Forelimb muscle (tissue), 1 donor: ENCODE measurements at places on chromosomes 13 and 19. TPM values are rescaled to one million over a fixed set of nuclear protein-coding genes. Genes with fewer than 3 reads are reported as not detected.

The DLL3 gene
- polyA plus RNA-seq: 0.10 TPM

GRCh38 chr13:20987599-20987998 lies 73.8 kb downstream of the LATS2 start:
- no peak for DNase-seq

The ZNF460 gene
- polyA plus RNA-seq: 3.9 TPM

DNA sequence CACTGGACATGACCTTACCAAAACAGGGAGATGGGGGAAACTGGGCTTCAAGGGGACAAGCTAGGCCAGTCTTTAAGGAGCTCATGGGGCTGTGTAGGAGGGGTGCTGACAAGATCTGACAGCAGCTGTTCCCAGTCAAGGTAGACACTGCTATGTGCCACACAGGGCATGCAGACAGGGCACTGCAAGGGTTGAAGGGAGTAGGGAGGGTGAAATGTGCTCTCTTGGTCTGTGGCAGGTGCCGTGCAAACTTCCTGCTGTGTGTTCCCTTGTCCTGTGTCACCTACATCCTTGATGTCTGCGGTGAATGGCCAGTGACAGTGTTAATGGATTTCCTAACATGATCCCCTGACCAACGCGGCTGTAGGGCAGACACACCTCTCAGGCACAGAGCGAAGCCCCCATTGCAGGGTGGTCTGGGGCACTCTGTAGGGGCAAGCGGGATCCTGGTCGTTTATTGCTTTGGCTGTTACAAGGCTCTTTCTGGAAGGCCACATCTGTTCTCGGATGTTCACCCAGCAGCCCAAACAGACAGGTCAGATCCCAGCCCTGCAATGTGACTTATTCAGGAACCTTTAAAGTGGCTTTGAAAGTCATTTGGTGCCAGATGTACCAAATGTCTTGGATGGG lies 199.5 kb upstream of the ZNF536 start:
- DNase-seq: no peak

The KLK12 gene
- polyA plus RNA-seq: not detected

The RGS9BP gene
- 0.20 TPM for polyA plus RNA-seq

- no peak for DNase-seq
Observed at GRCh38 chr19:48833049-48833448, 3.2 kb downstream of the HSD17B14 start.
